ENCODE measurements at places on chromosomes 16 and 17. TPM values are rescaled to one million over a fixed set of nuclear protein-coding genes. Genes with fewer than 3 reads are reported as not detected.
A peak's percentile ranks its signal among the peaks of the same experiment; 100 is the strongest.

Gene PMP22
- 5.8 TPM for total RNA-seq

Gene C1QL1
- total RNA-seq = 0.92 TPM

Gene TBC1D28
- not detected for total RNA-seq

- no peak for DNase-seq
These were observed 2.4 kb upstream of the MRM1 start for GRCh38 chr17:36598951-36599401.

DNA sequence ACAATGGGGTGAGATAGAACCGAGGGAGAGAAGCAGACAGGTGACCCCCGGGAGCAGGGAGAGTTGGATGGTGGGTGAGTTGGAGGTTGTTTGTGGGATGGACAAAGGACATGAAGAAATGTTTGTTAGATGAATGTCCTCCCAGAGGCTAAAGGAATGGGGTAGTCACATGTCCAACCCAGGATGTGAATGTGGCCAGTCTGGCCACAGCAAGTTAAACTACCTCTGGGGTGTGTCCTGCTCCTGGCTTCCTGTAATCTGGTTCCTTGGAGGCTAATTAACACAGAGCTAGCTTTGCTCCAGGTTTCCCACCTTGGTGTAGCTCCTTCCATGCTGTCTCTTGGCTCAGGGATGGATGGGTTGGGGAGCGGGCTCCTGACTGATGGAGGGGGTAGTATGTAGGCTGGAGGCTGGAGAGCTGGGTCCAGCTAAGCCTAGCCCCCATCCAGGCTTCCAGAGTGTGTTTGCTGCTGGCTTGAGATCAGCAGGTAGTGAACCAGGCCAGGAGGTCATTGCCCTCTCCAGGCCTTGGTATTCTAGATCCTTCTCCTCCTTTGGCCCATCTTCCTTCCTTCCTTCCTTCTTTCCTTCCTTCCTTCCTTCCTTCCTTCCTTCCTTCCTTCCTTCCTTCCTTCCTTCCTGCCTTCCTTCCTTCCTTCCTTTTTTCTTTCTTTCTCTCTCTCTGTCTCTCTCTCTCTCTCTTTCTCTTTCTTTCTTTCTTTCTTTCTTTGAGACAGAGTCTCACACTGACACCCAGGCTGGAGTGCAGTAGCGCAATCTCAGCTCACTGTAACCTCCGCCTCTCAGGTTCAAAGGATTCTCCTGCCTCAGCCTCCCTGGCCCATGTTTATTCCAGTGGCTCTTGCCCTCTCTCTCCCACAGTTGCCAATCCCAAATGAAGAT, 28.0 kb upstream of the UBE2G1 start:
- no peak for DNase-seq

DNA sequence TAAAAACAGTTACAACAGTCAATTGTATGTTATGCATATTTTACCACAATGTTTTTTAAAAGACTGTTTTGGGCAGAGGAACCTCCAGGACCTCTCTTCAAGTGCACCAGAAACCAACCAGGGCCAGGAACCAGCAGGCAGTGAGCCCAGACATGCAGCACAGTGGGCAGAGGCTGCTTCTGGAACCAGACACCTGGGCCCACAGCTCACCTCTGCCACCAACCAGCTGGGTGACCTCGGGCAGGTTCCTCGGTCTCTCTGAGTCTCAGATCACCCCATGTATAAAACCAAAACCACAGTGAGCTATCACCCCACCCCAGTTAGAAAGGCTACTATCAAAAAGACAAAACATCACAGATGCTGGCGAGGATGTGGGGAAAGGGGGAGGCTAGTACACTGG, 161.0 kb downstream of the C16orf95 start:
- DNase-seq = no peak

DNA sequence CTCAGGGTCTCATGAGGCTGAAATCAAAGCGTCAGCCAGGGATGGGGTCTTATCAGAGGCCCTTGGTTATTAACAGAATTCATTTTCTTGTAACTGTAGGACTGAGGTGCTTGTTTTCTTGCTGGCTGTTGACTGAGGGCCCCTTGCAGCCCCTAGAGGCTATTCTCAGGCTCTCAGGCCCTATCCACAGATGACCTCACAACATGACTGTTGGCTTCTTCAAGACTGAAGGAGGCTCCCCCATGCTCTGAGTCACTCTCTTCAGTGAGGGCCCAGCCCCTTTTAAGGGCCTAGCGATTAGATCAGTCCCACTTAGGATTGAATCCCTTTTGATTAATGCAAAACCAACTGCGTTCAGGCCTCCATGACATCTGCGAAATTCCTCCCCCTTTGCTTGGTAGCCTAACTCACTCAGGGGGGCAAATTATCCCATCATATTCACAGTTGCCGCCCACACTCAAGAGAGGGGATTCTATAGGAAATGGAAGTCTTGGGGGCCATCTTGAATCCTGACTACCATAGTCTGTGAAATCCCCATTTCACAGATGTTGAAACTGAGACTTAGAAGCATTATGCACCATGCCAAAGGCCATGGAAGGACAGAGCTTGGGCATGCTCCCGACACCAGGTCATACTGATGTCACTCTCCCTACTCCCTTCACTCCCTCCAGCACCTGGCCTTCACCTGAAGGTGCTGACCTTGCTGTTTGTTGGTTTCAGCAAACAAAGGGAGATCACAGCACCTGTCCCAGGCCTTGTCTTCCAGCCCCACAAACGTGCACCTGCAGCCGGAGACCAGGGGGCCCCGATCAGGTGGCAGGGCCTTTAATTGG, 592.3 kb downstream of the MAF start:
- no peak for DNase-seq

GRCh38 chr17:36940313-36941264, 3.3 kb downstream of the LHX1 start:
- DNase-seq = no peak

GRCh38 chr17:47219621-47220475, 10.7 kb downstream of the MYL4 start:
- DNase-seq = no peak

- peak; percentile 79 for DNase-seq
These were observed 1.2 kb upstream of the HSF4 start for GRCh38 chr16:67163164-67163998.
